Stimulated activated CD4-positive, alpha-beta T cell treated with anti-CD3 and anti-CD28 coated beads, Interleukin-4, amount 100 ng/mL, for 1 hour (primary cell): ENCODE measurements at places on chromosomes 16 and 17.

DNA sequence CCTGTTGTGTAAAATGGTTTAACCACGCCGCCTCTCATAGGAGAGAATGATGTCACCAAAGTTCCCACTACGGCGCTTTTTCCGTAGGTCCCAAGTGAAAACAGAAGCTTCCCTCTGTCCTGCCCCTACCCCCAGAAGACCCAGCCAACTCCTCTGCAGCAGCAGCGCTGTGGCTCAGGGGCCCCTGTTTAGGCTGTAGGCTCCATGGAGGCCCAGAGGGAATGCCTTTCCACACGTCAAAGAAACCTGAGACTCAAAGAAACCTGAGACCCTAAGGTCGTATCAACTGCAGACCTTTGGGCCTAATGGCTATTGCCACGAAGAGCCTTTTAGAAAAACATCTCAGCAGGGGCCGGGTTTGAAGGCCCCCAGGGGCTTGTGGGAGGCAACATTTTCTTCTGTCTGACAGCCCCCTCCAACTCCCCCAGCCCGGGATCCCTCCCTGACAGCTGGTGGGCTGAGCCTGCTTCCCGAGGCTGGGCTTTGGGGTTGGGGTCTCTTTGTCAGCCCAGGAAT is 43.1 kb upstream of the MEAK7 start:
- DNase-seq: no peak

DNA sequence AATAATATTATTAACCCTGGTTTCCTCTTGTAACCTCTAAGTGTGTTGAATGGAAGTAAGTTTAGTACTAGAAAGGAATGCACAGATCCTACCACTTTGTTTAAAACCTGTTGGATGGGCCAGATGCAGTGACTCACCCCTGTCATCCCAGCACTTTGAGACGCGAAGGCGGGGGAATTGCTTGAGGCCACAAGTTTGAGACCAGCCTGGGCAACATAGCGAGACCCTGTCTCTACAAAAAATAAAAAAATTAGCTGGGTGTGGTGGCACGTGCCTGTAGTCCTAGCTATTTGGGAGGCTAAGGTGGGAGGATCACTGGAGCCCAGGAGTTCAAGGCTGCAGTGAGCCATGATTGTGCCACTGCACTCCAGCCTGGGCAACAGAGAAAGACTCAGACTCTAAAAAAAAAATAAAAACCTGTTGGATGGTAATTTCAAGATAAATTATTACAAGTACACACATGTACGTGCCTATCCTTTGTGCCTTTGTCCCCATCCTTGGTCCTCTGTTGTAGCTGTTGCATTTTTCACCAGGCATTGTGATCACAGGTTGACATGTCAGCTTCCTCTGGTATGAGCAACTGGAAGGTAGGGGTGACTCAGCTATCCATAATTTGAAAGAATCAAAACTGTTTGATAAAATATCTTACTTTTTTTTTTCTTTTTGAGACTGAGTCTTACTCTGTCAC is 30.7 kb upstream of the METTL9 start:
- no peak for DNase-seq

GRCh38 chr17:76458580-76459490 is 5.9 kb upstream of the UBE2O start:
- DNase-seq: no peak

GRCh38 chr16:19967561-19967960 is 82.9 kb upstream of the GPRC5B start:
- no peak for DNase-seq

DNA sequence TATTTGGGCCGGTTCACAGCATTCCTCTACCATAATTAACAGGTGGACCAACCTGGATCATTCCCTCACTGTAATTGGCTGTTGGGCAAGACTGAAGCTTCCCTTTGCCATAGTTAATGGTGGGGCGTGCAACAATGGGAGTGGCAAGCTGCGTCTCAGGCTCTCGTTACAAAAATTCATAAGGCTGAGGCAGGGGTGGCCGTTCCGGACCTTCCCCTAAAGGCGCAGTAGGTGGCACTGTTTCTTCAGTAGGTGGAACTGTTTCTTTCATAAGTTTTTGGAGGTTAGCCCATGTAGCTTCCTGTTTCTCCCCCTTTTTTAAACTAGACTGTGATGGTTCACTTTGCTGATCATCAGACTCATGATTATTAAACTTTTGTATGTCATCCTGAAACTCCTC is 17.0 kb upstream of the TMC5 start:
- no peak for DNase-seq

DNA sequence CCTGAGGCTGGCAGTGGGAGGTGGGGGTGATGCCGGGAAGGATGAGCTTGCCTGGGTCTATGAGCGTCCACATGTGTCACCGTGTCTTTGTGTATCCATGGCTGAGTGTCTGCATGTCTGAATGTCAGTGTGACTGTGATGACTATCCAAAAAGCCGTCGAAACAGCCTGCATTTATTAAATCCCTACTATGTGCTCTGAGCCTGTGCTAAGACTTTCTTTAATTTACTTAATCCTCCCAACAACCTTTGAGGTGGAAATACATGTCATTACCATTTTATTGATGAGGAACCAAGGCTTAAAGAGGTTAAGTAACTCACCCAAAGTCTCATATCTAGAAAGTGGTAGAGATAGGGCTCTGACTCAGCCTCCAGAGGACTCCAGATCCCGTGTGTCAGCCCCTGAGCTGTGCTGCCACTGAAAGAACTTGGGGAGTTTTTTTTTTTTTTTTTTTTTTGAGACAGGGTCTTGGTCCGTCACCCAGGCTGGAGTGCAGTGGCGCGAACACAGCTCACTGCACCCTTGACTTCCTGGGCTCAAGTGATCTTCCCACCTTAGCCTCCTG is 20.0 kb downstream of the ARHGAP23 start:
- DNase-seq: no peak

DNA sequence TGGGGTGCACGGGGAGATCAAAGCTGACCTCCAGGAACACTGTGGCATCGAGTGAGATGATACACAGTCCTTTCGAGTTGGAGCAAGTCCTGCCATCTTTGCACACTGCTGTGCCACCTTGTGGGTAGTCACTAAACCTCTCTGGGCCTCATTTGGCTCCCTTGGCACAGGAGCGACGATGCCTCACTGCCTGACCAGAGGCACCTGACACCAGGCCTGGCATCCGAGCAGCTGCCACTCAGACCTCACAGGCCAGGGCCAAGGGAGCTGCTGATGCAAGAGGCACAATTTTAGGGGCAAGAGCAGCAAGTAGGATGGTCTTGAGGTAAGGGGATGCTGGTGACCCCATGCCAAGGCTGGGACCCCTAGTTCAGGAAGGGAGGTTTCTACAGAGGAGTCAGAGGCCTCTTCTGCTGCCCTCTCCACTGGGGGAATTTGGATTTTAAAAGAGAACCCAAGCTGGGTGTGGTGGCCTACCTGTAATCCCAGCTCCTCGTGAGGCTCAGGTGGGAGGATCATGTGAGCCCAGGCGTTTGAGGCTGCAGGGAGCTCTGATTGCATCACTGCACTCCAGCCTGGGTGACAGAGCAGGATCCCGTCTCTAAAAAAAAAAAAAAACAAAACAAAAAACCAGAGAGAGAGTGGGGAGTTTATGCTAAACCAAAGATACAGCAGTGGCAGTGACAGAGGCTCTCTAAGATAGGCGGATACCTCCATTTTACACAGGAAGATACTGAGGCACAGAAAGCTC is 6.7 kb upstream of the ADGRG1 start:
- no peak for DNase-seq

GRCh38 chr17:1475321-1475854 is 17.1 kb downstream of the MYO1C start:
- DNase-seq: no peak

- DNase-seq: no peak
These were observed 386.5 kb downstream of the CPPED1 start for GRCh38 chr16:12417030-12417814.

GRCh38 chr16:73232555-73233328 is 184.8 kb upstream of the ZFHX3 start:
- no peak for DNase-seq

DNA sequence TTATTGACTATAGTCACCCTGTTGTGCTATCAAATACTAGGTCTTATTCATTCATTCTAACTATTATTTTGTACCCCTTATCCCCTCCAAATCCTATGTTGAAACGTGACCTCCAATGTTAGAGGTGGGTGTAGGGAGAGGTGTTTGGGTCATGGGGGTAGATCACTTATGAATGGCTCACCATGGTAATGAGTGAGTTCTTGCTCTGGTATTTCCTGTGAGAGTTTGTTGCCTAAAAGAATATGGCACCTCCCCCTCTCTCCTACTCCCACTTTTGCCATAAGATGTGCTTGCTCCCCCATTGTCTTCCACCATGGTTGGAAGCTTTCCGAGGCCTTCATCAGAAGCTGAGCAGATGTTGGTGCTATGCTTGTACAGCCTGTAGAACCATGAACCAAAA is 59.3 kb upstream of the BRD7 start:
- DNase-seq: no peak

DNA sequence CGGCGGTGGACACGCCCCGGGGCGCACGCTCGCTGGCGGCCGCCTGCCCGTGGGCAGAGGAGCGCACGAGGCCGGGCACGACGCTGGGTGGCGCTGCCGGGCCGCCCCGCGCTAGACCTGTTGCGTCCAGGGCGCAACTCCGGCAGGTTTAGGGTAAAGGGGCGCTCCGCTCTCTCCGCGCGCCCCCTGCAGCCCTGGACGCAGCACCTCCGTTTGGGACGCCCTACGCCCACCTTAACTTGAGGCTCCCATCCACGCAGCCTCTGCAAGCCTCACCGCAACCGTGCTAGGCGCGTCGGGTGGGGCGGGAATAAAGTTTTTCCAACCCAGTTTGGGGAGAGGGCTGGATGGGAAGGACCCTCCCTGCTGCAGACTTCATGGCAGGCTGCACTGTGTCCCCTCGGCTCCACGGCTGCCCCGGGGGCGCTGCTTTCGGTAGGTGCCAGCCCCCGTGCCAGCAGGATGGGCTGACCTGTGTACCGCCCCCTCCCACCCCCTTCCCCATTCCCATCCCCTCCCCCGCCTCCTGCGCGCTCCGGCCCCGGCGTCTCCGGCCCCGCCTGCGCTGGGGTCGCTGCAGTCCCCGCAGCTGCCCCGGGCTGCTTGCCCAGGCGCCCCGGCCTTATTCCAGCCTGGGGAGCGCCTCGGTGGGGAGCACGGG is at the start of gene SYT17:
Gene SYT17 (plus strand): TSS at position 531 of the 661 bp plus-strand sequence. CDS start 407 bp downstream, outside the sequence.
- peak; percentile 20 for DNase-seq

GRCh38 chr17:2090210-2090641 is 35.3 kb downstream of the HIC1 start:
- DNase-seq: peak; percentile 47

- DNase-seq: no peak
These were observed 15.5 kb upstream of the CMIP start for GRCh38 chr16:81429045-81429521.

DNA sequence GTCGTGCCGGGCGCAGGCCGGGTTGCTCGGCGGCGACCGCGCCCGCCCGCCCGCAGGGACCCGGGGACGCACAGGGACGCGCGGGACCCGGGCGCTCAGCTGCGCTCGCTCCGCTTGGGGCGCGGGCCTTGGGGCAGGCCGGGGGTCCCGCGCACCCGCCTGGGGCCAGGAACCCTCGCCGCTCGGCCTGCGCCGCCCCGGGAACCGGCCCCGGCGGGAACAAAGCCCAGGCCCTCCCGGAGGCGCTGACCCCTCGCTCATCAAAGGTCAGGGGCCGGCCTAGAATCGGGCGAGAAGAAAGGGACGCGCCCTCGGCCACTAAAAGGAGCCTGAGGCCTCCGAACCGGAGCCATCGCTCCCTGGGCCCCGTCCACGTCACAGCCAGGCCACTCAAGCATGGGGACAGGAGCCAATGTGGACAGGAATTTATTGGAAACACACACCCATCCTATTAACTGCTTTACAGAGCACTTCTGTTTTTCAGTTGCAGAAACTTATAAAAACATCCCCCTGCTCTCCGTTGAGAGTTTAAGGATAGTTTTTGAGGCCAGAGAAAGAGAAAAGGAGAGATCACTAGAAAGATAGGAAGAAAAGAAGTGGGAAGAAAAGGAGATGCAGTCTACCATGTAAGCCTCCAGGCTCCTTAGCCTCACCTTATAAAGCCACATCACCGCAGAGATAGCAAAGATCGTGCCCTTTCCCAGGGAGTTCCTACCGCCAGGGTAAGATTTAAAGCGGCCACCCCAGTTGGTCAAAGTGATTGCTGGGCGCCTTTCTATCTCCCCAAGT is 558 bp upstream of the ZFHX3 start:
- DNase-seq: no peak

DNA sequence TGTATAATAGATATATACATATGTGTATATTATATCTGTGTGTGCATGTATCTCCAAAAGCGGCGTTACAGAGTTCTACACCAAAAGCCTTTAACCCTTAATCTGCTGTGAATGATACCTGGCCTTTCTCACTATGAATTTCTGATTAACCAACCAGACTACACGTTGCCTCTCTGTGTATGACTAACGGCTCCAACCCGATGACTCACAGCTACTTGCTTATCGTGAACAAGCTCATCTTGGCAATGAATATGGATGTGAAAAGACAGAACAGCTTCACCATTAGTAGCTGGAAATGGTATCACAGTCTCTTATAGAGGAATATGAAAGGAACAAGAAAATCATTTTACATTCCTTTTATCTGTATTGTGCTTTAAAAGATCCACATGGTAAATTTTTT is 23.8 kb upstream of the ARHGAP44 start:
- no peak for DNase-seq

DNA sequence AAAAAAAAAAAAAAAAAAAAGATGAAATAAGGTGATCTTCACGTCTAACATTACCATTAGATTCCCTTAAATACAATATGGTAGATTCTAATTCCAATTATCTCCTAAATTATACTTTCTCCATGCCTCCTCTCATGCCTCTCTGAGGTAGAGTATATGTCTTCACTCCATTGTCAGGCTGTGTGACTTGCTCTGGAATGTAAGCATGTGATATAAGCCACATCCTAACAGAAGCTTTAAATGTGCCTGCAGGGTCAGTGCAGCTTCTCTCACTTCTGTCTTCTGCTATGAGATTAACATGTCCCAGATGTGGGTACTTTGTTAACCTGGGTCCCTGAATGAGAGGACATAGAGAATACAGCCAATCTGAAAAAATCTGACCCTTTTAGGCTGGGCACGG is 32.6 kb downstream of the MED13 start:
- DNase-seq: no peak

DNA sequence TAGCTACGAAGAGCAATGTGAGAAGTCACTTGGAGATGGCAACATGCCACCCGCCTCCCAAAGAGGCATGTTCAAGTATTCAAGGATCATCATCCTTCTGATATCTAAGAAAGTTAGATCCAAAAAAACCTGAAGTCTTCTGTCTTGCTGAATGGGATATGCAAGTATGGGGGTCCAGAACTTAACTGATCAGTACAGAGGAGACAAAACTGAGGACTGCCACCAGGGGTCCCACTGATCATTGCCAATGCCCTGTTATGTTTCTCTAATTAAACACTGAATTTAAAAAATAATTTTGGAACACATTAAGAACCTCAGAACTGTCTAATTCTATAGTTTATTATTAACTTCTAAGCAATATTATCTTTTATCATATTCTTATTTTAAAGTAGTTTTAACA is 99.7 kb downstream of the CDH8 start:
- no peak for DNase-seq

GRCh38 chr16:25163683-25164082 is 52.1 kb downstream of the LCMT1 start:
- DNase-seq: no peak

DNA sequence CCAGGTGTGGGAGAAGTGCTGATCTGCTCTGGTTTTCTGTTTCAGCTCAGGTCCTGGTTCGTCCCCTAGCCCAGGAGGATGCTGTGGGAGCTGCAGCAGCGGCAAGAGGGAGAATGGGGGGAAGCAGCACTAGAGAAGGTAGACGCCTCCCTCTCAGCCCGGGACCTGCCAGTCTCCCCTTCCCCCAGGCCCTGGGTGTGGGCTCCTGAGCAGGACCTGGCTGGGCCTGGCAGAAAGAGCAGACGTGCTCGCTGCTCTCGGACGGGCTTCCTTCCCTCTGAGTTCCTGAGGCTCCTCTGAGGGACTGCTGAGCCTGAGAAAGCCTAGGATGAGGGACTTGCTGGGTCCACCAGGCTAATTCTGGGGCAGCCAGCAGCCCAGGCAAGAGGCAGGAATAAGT is 3.1 kb downstream of the PRCD start:
- DNase-seq: no peak
